Thoracic aorta (tissue), 2 donors: ENCODE measurements at places on chromosomes 1 and 21. TPM values are rescaled to one million over a fixed set of nuclear protein-coding genes. Genes with fewer than 3 reads are reported as not detected.

DNA sequence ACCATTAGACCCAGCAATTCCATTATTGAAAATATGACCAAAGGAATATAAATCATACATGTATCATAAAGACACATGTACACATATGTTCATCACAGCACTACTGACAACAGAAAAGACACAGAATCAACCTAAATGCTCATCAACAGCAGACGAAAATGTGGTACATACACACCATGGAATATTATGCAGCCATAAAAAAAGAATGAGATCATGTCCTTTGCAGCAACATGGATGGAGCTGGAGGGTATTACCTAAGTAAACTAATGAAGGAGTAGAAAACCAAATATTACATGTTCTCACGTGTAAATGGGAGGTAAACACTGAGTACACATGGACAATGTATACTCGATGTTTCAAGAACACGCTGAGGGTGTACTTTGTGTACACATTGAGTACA lies 15.9 kb downstream of the AKT3 start:
- no peak for DNase-seq
- H3K4me3 ChIP-seq = no peak overlapping the region
- no peaks in the 10 kb centered on the region for H3K36me3 ChIP-seq

- H3K27me3 ChIP-seq = no peaks in the 10 kb centered on the region
- no peaks in the 10 kb centered on the region for H3K4me1 ChIP-seq
- no peak for DNase-seq
- no peak overlapping the region for H3K27ac ChIP-seq
- H3K36me3 ChIP-seq = no peaks in the 10 kb centered on the region
Observed at GRCh38 chr1:114107474-114108435, 45.9 kb downstream of the SYT6 start.

- H3K4me1 ChIP-seq = no peaks in the 10 kb centered on the region
- no peak for DNase-seq
- no peaks in the 10 kb centered on the region for H3K36me3 ChIP-seq
- no peak overlapping the region for H3K4me3 ChIP-seq
Observed at GRCh38 chr1:162187687-162188276, 118.3 kb downstream of the NOS1AP start.

DNA sequence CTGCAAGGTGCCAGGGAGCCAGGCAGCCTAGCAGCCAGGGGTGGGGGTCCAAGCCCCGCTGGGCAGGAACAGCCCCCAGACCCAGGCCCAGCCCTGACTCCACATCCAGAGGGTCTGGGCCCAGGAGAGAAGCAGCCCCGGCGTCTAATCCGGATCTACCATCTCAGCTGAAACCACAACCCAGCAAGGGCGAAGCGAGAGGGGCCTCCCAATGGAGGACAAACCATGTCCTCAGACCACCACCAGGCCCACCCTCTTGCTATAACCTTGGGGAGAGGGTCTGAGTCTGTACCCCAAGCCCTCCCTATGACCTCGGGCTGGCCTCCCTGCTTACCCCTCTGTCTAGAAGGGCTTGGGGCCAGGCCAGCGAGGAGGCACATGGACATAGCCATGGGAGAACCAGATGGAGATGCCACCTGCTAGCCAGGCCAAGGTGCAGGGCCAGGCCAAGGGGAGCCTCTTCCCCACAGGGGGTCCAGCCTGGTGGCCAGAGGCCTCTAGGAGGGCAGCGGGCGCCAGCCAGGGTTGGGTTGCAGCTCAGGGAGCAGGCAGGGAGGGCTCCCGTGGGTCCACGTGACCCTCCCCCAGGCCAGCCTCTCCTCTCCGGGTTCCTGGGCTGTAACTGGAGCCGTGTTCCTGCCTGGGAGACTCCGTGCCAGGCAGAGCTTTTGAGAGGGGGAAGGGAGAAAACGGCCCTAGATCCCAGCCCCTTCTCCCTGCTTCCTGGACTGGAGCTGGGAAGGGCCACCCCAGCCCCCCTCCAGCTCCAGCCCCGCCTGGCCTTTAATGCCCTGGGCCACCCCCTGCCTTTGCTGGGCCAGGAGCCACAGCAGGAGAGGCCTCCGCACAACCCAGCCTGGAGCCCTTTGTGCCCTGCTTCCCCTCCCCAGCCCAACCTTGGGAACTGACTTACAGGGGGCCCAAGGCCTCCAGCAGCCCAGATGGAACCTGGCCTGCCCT lies 2.5 kb downstream of the WNT9A start:
- no peak for DNase-seq
- peaks cover 27% of the 10 kb centered on the region for H3K4me1 ChIP-seq
- H3K27me3 ChIP-seq = no peaks in the 10 kb centered on the region
- no peak overlapping the region for H3K4me3 ChIP-seq
- no peak overlapping the region for H3K27ac ChIP-seq

DNA sequence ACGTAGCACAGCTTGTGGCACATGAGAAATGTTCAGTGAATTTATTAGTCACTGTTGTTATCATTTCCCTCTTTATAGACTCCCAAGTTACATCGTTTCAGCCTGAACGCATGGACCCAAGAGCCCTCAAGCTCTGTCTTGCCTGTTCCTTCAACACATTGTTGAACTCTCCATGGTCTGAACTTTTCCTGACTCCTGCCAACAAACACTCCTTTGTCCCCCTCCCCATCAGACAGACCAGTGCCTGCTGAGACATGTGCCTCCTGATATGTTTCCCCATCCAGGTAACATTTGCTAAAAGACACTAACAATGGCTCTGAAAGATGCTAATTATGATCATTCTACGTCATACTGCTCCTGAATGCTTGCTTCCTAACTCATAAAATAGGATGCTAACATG lies 108.7 kb upstream of the NFIA start:
- no peak for DNase-seq
- peaks cover 77% of the 10 kb centered on the region for H3K4me1 ChIP-seq

- H3K36me3 ChIP-seq = no peaks in the 10 kb centered on the region
- no peak for DNase-seq
- no peak overlapping the region for H3K4me3 ChIP-seq
- H3K27ac ChIP-seq = no peak overlapping the region
Observed at GRCh38 chr1:117633936-117634335, 28.1 kb downstream of the TENT5C start.

DNA sequence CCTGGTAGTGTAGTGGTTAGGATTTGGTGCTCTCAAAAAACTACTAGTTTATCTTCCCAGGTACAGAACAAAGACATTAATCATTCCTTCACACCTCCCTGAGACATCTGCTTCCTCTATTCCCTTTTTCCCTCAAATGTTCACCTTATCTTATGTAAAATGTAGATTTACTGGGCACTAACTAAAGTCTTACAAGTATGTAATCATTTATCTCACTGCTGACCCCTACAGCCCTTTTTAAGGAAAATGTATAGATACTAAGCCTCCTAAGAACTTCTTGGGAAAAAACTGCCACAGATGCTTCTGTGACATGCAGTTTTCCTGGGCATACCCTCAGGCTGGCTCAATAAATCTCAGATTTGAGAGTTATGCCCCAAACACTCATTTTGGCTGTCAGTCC lies 50.8 kb upstream of the NEK7 start:
- H3K36me3 ChIP-seq = no peaks in the 10 kb centered on the region
- peaks cover 9% of the 10 kb centered on the region for H3K4me1 ChIP-seq
- no peaks in the 10 kb centered on the region for H3K27me3 ChIP-seq
- no peak for DNase-seq
- H3K27ac ChIP-seq = no peak overlapping the region

- no peaks in the 10 kb centered on the region for H3K27me3 ChIP-seq
- no peak overlapping the region for H3K4me3 ChIP-seq
Observed at GRCh38 chr1:217660353-217661062, 29.4 kb downstream of the SPATA17 start.

- no peaks in the 10 kb centered on the region for H3K4me1 ChIP-seq
- H3K36me3 ChIP-seq = no peaks in the 10 kb centered on the region
- no peak overlapping the region for H3K27ac ChIP-seq
- no peaks in the 10 kb centered on the region for H3K27me3 ChIP-seq
- no peak for DNase-seq
- H3K4me3 ChIP-seq = no peak overlapping the region
Observed at GRCh38 chr1:242243472-242243871, 244.6 kb upstream of the MAP1LC3C start.

DNA sequence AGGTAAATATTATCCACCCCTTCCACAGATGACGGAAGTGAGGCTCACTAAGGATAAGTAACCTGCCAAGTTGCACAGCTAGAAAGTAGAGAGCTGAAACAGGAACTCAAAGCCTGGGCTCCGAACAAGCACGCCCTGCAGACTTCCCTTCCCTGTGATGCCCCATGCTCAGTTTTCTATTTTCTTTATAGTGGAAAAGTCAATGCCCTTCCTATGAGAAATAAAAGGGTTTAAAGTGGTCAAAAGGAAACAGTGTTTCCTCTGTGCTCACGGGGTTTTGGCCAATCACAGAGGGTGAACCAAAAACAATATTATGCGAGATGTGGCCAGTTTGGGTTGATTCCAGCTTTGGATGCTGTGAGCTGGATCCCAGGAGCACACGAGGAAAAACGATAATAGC lies 44.5 kb downstream of the DDR2 start:
- no peaks in the 10 kb centered on the region for H3K27me3 ChIP-seq
- DNase-seq = no peak
- peak overlapping the region; percentile 46 for H3K4me3 ChIP-seq
- H3K4me1 ChIP-seq = peaks cover 15% of the 10 kb centered on the region

VTCN1 gene
- not detected for total RNA-seq

CASZ1 gene
- total RNA-seq = 27.9 TPM

LCE2C gene
- not detected for total RNA-seq

NGF gene
- total RNA-seq = 21.8 TPM

CR1L gene
- total RNA-seq = not detected

CD34 gene
- 77.3 TPM for total RNA-seq
